ENCODE measurements at places on chromosomes 2 and 18. TPM values are rescaled to one million over a fixed set of nuclear protein-coding genes. Genes with fewer than 3 reads are reported as not detected.

DNA sequence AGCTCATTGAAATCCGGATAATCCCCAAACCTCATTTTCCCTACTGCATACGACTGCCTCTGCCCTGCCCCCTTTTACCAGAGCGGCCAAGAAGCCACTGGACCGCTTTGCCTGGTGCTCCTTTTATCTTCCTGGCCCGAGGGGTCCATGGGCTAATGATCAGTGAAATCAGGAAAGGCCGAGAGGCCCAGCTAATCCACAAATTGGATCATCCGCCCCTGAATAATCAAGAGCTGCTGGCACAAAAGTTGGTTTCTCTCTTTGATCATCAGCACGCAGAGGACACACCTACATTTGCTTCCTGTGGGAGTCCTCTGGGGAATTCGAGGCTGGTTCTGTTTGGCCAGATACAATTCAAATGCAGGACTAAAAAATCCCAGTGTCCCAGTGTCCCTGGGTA is 144.5 kb downstream of the INSIG2 start:
- no peak for DNase-seq

DNA sequence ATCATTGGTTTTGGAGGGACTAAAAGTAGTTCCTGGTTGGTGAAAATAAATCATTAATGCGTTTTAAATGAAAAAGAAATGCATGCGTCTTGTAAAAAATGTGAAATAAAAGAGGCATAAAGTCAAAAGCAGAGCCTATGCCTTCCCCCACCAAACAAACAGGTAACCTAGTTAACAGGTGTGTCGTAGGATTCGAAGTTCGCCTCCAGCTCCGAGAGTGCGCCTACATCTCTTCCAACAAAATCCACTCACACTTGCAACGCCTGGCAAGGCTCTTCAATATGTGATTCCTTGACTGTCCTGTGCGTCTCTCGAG is 677 bp upstream of the SMAD4 start:
- no peak for DNase-seq

DNA sequence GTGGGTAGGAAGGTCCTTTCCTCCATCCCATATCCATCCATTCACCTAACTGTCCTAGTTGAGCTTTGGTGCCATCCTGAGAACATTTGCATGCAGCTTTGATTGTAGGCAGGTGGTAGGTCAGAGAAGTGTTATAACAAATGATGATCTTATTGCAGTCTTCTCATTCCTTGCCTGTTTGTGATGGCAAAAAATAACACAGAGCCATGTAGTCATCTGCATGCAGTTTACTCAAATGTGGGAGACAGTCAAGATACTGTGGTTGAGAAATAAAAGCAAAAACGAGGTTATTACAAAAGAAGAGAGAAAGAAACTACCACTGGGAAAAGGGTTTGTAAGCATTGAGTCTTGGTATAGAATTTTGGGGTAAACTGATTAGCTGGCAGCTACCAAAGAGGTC is 66.3 kb downstream of the AOX1 start:
- DNase-seq = no peak

DNA sequence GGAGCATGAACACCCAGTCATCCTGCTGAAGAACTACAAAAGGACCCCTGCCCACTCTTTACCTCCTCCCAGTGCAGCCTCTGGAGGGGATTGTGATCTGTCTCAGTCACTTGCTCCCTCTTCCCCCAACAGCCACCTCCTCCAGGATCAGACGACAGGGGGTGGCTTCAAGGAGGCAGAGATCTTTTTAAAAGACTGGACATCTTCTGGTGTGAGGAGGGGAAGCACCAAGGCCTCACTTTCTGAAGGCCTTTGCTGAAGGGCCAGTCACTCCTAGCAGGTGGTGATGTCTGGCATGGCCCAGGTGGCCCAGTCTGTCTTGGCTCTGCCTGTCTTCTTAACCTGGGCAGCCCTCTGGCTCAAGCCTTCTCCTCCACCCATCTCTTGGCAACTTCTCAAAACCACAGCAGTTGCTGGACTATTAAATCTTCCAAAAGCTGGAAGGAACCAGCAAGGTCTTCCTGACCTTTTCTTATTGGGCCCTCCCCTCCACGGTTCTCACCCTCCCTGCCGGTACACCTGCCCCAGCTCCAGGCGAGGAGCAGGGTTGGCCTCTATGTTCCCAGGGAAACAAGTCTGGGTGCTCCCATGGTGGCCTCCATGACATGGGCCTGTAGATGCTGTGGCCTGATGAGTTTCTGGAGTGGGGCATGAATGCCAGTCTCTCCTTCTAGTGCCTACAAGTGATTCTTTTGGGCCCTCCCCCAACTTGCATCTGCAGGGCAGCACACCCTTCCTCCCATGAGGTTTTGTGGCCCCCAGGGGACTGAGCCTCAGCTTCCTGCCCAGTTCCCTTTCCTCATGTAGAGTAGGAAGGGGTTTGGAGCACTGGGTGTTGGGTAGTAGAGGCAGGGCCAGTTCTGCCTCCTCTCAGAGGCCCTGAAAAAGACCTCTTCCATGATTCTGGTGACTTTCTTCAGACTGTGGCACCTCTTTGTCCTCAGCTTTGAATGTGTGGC is 5.0 kb upstream of the ATP6V1B1 start:
- no peak for DNase-seq

DNA sequence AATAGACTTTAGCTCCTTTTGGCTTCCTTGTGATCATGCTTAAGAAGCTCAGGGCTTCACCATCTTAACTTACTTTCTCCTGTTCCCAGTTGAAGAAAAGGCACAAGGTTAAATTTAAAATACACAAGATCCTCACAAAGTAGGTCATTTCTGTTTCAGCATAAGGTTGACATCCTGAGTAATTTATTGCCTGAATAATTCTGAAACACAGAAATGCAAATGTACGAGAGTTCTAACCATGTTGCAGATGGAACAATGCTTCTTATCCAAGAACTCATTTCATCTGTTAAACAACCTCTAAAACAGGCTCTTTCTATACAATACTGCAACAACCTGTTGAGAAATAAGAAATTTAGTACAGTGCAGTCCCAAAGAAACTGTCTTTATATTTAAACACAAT is 395.2 kb downstream of the BCL11A start:
- no peak for DNase-seq

- DNase-seq = no peak
These were observed 290.8 kb upstream of the MC4R start for GRCh38 chr18:60663060-60663989.

- DNase-seq = peak; percentile 74
These were observed 219.9 kb downstream of the SH3RF3 start for GRCh38 chr2:109348671-109349502.

DNA sequence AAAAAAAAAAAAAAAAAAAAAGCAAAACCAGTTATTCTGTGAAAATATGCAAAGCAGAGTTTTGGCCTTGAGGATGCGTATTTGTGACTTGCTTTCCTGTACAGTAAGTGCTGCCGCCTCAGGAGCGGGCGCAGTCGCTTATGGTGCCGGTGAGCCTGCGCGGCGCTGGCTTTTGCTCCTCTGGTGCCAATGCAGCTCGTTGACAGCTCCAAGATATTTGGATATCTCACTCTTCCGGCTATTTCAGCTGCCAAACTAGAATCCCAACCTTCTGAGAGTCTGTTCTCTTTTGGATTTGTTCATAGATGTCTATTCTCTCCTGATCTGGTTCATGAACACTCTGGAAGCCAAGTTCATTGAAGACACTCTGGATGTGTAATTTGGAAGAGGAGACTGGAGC is 184.1 kb downstream of the AGAP1 start:
- DNase-seq = no peak

DNA sequence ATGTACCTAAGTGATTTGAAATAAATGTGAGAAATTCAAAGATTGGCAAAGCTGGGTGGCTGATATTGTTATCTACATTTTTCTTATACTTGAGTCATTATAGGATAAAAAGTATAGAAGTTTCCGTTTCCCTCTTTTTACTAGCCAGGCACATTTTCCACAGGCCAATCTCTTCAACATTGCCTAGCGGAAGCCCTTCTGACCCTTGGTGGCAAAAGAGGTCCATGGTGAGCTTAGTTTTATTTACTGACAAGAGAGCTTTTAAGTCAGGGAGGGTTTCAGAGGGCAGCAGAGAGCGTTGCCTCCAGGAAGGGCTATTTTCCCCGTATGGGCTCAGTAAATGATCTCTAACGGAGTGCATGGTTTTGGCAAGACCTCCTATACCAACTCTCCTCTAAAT is 15.1 kb upstream of the RHOB start:
- DNase-seq = no peak

- no peak for DNase-seq
These were observed 201.7 kb upstream of the CWC22 start for GRCh38 chr2:180208841-180209240.

GRCh38 chr18:62464266-62464665 is 58.6 kb upstream of the ZCCHC2 start:
- DNase-seq = no peak

The DNAJB2 gene
- total RNA-seq = 113 TPM

The C2orf81 gene
- total RNA-seq = 10.5 TPM

The C2orf72 gene
- not detected for total RNA-seq

The TWSG1 gene
- 2.4 TPM for total RNA-seq

The PER2 gene
- total RNA-seq = 27.8 TPM

The CRYGD gene
- total RNA-seq = not detected

The SERPINB8 gene
- total RNA-seq = 9.7 TPM

The PMAIP1 gene
- total RNA-seq = 95.1 TPM

The CXXC1 gene
- total RNA-seq = 138 TPM

The CAD gene
- total RNA-seq = 35.7 TPM
